ENCODE measurements at places on chromosomes 1 and 21.

DNA sequence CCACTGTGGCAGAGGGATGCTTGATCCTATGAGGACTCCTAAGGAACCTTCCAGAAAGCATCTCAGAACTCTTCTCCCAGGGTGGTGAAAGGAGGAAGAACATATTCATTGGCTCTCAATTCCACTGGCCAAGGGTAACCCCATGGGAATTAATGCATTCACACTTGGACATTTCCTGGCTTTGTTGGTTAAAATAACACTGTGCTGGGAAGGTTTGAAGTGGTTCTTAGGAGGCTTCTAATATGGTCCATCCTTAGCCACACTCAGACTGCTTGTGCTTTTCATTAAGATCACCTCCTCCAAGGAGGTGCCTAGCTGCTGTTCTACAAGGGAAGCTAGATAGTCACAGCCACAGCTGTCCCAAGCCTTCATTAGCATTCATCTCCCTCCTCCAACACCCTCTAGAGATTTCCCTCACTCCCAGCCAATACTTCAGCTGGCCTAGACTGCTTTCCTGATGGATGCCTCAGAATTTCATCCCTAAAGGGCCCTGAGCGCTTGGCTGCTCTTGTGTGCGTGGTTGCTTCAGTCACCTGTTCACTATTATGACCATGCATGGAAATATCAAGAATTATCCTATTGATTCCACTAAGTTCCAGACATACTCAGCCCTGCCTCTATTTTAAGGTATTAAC lies 544.4 kb downstream of the PLPP3 start:
- DNase-seq: no peak

- no peak for DNase-seq
Measured at GRCh38 chr1:201409440-201409839, 10.3 kb upstream of the LAD1 start.

DNA sequence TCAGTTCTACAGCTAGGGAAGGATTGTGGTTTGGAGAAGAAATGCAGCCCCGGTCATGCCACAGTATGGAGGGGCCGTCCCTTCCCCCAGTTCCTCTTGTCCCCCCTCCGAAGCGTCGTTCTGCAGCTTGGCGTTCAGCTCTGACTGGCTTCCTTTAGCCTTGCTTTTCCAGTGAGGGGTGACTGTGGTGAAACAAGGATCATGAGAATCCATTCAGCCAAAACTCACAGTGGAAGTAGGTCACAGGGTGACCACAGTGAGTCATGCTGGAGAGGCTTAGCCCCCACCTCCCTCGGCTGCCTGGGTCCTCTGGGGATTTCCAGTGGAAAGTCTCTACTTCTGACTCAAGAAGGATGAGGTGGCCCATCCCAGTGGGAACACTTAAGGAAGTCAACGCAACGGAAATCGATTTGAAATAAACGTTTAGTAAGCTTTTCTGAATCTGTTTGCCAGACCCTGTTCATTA lies 37.3 kb upstream of the COL6A2 start:
- DNase-seq: no peak

DNA sequence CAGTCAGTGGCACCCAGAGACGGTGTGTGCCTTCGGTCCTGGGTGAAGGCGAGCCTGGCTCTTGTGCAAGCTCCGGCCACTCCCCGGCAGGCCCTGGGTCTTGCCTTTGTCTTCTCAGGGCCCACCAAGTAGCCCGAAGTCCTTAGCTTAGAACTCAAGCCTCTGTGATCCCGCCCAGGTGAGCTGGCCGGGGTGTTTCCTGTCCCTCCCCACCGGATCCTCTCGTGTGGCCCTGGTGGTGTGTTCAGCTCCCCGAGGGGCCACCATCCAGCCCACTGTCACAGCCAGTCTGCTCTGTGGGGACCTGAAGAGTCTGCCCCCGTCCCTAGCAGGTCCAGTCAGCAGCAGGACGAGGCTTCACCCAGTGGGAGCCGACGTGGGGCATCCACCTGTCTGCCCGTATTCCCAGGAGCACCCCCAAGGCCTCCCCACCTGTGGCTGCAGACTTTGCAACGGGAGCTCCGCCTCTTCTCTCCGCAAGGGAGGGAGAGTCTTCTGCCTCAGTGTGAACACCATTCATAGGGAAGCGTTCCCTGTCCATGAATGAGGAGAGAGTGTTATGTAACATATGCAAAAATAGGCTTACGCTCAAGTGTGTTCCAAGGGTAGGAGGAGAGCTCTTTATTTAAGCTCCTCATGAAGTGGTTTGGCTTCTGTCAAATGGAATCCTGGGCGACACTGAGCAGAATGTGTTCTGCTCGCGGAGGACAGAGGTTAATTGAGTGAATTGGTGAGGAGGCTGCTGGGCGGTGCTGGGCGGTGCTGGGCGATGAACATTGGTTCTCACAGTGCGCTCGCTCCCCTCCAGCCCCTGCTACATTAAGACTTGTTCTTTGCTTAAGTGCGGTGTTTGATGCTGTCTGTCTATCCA lies 108.9 kb downstream of the CRYAA start:
- DNase-seq: no peak

DNA sequence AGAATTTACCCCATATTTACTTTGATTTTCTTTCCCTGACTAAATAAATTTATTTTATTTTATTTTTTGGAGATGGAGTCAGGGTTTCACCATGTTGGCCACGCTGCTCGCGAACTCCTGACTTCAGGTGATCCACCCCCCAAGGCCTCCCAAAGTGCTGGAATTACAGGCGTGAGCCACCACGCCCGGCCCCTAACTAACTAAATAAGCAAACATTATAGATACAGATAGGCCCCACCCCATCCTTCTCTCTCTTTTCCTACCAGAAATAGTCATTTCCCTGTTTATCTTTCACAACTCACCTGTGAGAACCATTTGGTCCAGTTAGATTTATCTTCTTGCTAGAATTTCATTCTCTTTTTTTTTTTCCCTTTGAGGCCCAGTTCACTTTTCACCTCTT lies 167.3 kb downstream of the DISC1 start:
- no peak for DNase-seq

GRCh38 chr1:2119886-2120285 lies 69.7 kb downstream of the PRKCZ start:
- no peak for DNase-seq

DNA sequence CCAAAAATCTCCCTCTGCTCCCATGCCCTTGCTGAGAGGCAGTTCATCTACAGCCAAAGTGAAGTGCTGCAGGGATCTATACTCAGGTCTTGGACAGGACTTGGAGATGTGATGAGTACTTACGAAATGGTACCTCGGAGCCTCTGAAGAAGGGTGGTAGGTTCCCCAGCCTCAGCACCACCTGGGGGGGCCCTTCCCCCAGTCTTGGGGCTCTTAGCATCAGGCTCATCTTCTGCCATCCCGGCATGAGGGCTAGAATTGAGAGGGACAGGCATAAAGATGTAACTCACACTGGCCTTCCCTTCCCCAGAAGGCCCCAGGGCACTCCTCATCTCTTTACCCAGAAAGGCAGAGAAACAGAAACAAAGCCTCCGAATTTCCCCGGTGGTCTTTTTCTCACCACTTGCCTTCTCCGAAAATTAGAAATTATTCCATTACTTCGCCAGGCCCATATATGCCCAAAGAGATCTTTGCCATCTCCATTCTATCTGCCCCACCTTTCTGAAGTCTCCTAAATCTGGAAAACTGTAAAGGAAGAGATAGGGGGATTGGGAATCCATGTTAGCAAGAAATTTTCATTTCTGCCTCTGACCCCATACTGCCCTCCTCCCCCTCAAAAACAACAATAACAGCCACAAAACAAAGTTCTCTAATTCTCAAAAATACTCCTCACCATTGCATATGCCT lies 827 bp downstream of the RFX5 start:
- DNase-seq: no peak

- no peak for DNase-seq
Measured at GRCh38 chr1:191804311-191804710, 354.0 kb upstream of the RGS18 start.

DNA sequence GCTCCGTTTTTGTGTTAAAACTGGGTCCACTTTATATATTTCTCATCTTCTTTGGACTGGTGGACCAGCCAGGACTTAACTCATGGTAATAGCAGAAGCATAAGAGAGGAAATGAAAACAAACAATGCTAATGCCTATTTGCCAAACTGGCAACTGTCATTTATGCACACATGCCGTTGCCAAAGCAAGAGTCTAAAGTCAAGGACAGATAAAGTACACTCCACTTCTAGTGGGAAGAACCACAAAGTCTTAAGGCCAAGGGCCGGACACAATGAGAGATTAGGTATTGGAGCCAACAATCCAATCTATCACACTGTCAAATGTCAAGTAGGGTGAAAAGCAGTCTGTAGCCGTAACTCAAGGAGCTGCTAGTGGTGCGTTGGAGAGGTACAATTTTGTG lies 157.7 kb downstream of the LYPLAL1 start:
- no peak for DNase-seq
